ENCODE measurements at places on chromosomes 2 and 18.

GRCh38 chr2:222296311-222296741, 2.5 kb downstream of the PAX3 start:
- DNase-seq = no peak

- no peak for DNase-seq
These were observed 1.0 kb downstream of the PSTPIP2 start for GRCh38 chr18:46070815-46071652.

DNA sequence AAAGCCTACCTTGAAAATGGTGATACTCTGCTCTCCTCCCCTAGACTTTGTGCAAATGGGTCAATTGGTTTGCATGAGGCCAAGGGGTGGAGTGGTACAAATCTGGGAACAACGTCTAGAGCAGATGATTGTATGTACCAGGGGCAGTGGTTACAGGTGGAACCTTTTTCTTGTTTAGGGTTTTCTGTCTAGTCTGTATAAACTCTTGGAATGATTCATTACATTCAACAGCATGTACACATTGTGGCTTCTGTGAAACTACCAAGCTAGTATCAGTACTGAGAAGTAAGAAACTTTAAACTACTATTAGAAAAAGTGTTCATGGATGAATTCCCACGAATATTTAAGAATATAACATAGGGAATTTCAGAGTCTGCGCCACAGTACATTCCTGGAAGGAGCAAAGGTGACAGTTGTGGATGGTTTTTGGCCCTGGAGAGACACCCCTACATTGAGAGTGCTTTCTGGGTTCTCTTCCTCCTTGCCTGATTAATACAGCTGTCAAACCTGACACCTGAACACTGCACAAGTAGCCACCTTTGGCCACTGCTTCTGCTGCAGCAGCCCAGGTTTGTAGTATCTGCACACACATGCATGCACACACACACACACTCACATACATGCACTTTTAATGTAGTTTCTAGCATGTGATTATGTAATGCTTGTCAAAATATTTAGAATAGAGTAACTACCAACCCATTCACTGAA, 30.0 kb downstream of the CFAP221 start:
- DNase-seq = peak; percentile 11

DNA sequence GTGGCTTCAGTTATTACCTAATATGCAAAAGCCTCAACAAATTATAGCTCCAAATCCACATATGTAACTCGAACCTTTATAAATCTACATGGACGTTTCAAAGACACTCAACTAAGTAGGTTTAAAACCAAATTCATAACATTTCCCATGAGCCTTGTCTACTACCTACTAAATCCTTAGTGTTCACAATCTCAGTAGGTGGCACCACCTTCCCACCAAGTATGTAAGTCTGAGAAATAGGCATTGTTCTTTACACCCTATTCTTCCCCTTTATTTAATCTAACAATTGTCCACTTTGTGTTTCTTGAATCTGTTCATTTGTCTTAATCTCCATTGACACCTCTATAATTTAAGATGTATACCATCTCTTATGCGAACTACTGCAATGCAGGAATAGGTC, 4.6 kb downstream of the PIGN start:
- DNase-seq = no peak

DNA sequence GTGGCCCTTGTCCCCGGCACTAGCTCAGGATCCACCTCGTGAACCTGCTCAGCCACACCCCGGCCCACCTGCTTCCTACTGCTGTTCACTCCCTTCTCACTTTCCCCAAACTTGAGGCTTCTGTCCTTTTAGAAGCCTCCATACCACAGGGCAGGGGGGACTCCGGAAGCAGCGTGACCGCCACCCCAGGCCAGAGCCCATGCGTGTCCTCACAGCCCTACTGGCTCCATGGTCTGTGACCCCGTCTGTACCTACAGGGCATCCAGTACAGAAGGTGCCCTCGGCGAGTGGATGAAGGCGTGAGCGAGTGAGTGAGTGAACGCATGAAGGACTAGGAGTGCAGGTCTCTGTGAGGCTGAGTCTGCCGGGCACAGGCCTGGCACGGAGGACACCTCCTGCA, 253.2 kb downstream of the TWIST2 start:
- no peak for DNase-seq

DNA sequence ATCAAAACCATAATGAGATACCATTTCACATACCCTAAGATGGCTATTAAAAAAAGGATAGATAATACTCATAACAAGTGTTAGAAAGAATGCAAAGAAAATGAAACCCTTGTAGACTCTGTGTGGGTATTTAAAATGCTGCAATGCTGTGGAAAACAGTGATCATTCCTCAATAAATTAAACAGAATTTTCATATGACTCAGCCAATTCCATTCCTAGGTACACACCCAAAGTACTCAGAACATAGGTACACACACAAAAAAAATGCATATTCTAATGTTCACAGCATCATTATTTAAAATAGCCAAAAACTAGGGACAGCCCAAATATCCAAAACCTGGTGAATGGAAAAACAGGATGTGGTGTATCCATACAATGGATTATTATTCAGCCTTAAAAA, 502.3 kb downstream of the KCNJ3 start:
- no peak for DNase-seq

GRCh38 chr2:54065411-54065810, 50.0 kb upstream of the ACYP2 start:
- no peak for DNase-seq

- no peak for DNase-seq
These were observed 521.8 kb upstream of the TCF4 start for GRCh38 chr18:56109757-56110156.

GRCh38 chr2:157443795-157444640, at the start of gene CYTIP:
TSS of gene CYTIP (minus strand) at chr2:157444089. CDS start at chr2:157444020, 69 bp downstream.
- peak; percentile 92 for DNase-seq

GRCh38 chr2:99562516-99562915, 72.7 kb upstream of the REV1 start:
- no peak for DNase-seq

DNA sequence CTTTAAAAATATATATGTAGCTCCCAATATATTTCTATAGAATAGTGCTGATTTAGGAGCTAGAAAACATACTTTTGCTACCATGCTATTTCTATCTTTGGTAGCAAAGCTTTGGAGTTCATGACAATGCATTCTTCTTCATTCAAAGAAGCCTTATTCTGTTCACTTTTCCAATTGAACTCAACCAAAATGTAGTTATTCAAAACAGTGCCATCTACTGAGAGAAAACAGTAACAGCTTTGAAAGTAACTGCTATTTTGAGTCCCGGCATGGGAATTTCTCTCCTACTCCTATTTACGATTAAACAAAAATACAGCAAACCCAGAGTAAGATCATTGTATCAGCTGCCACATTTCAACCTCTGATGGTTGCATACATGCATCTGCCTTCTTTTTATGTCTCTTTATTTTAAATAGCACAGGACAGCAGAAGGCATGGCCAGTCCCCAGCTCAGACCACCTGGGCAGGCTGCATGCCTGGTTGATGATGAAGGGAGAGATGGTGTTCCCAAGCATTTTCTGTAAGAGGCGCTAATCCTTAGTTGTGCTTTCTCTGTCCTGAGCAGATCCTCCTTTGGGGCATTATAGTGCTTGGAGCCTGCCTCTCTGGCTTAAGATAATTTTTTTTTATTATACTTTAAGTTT, 69.7 kb upstream of the SULT1C3 start:
- DNase-seq = peak; percentile 11

- DNase-seq = no peak
These were observed 2.0 kb downstream of the GDF7 start for GRCh38 chr2:20668871-20669475.

GRCh38 chr2:173740639-173741038, 224.5 kb downstream of the SP3 start:
- DNase-seq = no peak

DNA sequence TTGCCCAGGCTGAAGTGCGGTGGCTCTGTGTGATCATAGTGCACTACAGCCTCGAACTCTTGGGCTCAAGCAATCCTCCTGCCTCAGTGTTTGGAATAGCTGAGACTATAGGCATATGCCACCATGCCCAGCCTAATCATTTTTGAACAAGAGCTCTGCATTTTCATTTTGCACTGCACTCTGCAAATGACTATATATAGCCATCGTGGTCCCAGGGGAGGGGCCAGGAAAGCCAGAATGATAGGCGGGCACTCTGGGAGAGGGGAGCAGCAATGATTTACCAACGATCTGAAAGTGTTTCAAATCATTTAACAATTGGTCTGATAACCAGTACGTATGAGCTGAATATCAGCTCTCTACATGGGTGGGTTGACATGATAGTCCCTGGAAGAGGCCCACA, 22.3 kb upstream of the ST3GAL5 start:
- DNase-seq = no peak

GRCh38 chr18:32669549-32670165, 103.2 kb downstream of the KLHL14 start:
- DNase-seq = peak; percentile 8

GRCh38 chr2:32738939-32739338, 111.1 kb downstream of the TTC27 start:
- no peak for DNase-seq

GRCh38 chr18:41170346-41170745, 784.7 kb upstream of the PIK3C3 start:
- DNase-seq = no peak

DNA sequence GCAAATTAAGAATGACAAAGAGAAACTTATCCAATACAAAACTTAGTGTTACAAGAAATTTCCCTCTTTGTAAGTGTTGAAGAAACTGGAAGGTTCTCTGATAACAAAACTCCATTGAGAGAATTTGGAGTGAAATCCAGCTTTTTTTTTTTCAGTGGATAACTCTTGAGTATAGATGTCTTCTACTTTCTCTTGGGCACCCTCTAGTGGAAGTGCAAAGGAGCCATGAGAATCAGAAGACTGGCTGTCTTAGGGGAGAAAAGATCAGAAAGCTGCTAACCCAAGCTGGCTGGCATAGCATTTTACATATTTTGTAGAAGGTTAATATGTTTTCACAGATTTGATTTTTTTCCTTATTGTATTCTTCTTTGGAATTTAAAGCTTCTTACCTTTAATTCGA, 138.8 kb upstream of the SATB2 start:
- DNase-seq = peak; percentile 12

GRCh38 chr2:64915510-64915900, 73.7 kb upstream of the SLC1A4 start:
- DNase-seq = no peak

- DNase-seq = no peak
These were observed 44.4 kb upstream of the OTOF start for GRCh38 chr2:26522325-26522724.

GRCh38 chr18:42087876-42088275, 132.8 kb downstream of the PIK3C3 start:
- no peak for DNase-seq

GRCh38 chr18:12003894-12004293, 22.6 kb downstream of the IMPA2 start:
- no peak for DNase-seq

GRCh38 chr18:47485221-47485797, 233.8 kb upstream of the SKOR2 start:
- DNase-seq = no peak

DNA sequence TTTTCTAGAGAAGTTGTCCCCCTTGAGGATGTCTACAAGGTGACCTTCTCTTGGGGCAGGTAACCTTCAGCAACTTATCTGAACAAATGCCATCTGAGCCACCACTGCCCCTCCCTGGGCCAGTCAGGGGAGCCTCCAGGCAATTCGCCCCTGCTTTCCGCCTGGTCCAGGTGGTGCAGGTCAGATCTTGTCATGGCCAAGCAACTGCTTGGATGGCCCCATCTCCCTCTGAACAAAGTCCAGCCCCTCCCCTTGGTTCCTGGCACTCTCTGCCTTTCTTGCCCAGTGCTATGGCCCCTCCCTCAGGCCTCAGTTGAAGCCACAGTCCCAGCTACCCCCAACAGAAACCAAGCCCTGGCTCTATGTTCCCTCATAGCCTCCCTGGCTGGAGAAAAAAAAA, 138.7 kb downstream of the ALPK2 start:
- no peak for DNase-seq

- DNase-seq = no peak
These were observed 1024.9 kb downstream of the BCL11A start for GRCh38 chr2:59528525-59528924.

- no peak for DNase-seq
These were observed 501.5 kb upstream of the SLC8A1 start for GRCh38 chr2:40953341-40953740.

DNA sequence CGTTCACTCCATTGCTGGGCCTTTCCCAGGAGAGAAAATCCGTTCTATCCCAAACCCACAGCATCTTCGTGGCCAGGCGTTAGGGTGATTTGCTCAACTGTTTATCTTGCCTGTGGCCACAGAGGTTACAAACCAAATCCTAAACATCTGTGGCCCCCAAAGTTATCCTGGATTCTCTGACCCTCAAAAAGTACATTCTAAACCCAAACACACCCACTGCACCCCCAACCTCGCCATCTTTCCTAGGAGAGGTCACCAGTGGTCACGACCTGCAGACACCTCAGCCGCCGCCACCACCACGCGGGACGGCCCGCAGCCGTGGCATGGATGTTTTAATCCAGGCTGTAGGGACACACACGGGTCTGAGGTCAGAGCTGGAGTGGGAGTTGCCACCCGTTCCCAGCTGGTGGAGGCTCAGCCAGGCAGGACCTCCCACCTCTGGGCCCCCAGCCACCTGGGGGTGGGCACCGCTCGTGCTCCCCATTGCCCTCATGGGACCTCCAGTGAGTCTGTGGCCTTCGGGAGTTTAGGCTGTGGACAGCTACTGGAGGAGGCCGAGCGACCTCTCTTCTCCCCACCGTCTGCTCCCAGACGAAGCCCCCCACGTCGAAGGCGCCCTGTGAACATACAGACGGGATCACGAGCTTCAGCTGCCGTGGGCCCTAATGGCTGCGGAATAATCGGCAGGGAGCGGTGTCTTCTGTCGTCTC, 72.0 kb downstream of the KCNG2 start:
- DNase-seq = no peak

Measured in activated CD4-positive, alpha-beta T cell treated with anti-CD3 and anti-CD28 coated beads, Interleukin-2, Interleukin-6, amounts not matched to agents 100 ng/mL and 50 ng/mL, durations not matched to agents 16 hours and 8 hours (primary cell).